LHCN-M2 (cell line): ENCODE measurements at places on chromosomes 5 and 9. TPM values are rescaled to one million over a fixed set of nuclear protein-coding genes. Genes with fewer than 3 reads are reported as not detected.

Gene WDR38
- total RNA-seq: not detected in 2 replicates

DNA sequence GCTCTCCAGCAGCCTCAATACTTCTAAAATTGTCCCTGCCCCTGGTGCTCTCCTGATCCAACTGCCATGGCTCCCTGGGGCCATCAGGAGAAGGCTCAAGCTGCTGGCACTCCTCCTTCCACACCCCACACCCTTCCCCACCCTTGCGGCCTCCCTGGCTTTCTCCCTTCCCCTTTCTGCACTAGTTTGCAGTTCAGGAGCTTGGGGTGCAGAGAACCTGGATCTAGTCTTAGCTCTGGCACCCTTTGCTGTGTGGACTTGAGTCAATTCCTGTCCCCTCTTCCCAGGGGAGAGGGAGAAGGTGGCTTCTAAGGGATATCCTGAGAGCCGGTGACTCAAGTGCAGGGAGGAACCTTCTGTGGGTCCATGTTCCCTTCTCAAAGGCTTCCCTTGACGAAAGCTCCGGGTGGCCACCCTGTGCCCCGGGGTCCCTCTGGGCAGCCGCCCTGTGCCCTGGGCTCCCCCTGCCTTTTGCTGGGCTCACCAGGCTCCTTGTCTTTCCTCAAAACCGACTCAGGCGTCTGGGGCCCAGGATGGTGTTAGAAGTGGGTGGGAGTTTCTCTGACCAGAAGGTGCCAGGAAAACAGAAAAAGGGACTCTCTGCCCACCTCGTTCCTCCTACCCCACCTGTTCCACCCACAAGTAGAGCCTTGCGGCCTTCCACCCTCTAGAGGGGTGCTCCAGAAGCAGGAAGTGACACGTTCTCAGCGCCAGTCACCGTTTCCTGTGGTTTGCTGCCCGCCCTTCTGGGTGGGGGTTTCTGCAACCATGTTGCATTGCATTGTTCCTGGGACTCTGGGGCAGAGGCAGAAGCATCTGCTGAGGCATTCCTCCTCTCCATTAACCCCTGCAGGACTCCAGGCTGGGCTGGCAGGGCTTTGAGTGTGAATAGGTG lies 15.0 kb downstream of the GLIPR2 start:
- peak; percentile 66 for DNase-seq

GRCh38 chr9:93451849-93452709 lies 594 bp downstream of the FAM120A start:
- DNase-seq: peak; percentile 30

GRCh38 chr9:21082671-21083070 lies 4.9 kb upstream of the IFNB1 start:
- DNase-seq: no peak

GRCh38 chr5:1351156-1351555 lies 6.3 kb upstream of the CLPTM1L start:
- DNase-seq: no peak
